ENCODE measurements at places on chromosomes 16 and 17. TPM values are rescaled to one million over a fixed set of nuclear protein-coding genes. Genes with fewer than 3 reads are reported as not detected.
A peak's percentile ranks its signal among the peaks of the same experiment; 100 is the strongest.

The WRAP53 gene
- 6.6 TPM for total RNA-seq

The EFCAB5 gene
- total RNA-seq: not detected

The ITGAD gene
- total RNA-seq: not detected

The TSNAXIP1 gene
- 0.72 TPM for total RNA-seq

The TBC1D3K gene
- not detected for total RNA-seq

The DNAI2 gene
- total RNA-seq: not detected

The UMOD gene
- total RNA-seq: not detected

The ADPRM gene
- 12.2 TPM for total RNA-seq

The BICDL2 gene
- total RNA-seq: 0.18 TPM

The MYH13 gene
- total RNA-seq: not detected

The ASIC2 gene
- total RNA-seq: under 0.01 TPM

The ZNF598 gene
- 4.4 TPM for total RNA-seq

The KRT25 gene
- total RNA-seq: not detected

The DUSP3 gene
- 40.9 TPM for total RNA-seq

DNA sequence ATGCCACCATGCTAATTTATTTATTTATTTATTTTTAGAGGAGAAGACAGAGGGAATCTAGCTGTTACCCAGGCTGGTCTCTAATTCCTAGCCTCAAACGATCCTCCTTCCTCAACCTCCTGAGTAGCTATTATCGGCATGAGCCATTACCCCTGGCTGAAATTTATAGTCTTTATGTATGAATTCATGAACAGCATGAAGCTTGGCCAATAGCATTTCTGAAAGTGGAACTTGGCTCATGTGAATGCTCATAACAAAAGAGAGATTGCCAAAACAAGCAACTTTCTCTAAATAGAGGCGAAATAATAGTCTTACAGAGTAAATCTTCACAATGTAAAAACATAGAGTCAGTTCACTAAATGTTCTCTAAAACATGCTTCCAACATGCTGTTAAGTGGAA, 30.1 kb upstream of the SMURF2 start:
- peak; percentile 39 for DNase-seq

DNA sequence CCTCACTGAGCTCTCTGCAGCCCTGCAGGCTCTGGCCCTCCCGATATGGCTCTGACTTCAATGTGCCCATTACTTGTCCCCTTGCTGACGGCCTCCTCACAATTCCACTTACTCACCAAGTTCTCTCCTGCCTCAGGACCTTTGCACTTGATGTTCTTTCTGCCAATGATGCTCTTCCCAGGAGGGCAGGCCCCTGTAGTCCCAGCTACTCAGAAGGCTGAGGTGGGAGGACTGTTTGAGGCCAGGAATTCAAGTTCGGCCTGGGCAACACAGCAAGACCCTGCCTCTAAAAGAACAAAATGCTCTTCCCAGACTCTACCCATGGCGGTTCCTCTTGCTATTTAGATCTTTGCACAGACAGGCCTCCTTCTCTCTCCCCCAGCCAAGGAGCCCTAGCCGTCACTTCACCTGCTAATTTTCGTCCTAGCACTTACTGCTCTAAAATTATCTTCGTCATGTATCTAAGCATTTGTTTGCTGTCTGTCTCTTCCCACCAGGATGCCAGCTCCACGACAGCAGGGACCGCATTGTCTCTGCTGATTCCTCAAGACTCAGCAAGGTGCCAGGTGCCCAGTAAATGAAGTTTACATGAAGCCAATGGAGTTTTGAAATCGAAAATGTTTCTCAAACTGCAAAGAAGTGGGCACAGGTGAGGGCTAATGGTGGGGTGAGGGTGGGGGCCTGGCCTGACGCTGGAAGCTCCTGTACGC, 626 bp upstream of the RAI1 start:
- no peak for DNase-seq

DNA sequence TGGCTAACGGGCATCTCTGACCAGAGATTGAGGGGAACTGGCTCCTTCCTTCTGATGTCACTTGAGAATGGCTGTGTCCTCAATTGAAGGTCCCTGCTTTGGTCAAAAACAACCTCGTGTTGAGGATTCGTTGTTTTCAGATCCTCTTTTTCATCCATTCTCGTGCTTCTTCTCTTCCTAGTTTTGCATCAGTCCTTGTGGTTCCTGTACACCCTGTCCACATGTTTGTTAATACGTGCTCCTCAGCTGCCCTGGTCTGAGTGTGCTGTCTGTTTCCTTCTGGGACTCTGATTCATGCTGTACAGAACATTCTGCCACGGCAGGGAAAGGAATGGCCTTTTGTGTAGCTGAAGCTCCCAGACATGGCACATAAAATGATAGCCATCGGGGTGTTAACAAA, 863.2 kb upstream of the GOT2 start:
- DNase-seq: peak; percentile 2

- DNase-seq: no peak
These were observed 39.3 kb downstream of the PITPNM3 start for GRCh38 chr17:6517062-6517461.

DNA sequence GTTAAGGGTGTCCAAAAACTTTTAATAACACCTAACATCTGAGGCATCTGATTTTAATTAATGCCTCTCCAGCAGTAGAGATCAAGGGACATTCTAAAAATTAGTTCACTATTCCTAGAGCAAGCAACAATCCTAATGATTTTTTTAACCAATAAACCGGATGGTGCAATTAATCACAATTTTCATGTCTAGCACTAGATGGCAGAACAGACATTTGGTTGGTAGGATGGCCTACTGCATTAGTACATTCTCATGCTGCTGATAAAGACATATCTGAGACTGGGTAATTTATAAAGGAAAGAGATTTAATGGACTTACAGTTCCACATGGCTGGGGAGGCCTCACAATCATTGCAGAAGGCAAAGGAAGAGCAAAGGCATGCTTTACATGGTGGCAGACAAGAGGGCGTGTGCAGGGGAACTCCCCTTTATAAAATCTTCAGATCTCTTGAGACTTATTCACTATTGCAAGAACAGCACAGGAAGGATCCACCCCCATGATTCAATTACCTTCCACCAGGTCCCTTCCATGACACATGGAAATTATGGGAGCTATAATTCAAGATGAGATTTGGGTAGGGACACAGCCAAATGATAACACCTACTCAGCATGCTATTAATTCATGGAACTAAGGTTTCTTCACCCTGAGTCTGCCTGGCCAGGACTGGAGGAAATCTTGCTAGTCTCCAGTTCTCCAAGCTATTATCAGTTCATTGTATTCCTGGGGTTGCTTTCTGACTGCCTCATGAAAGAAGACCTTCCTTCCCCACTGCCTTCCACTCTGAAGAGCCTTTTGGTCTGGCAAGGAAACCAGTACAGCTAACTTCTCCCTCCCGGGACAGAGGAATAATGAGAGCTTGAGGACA, 24.8 kb downstream of the HS3ST3A1 start:
- no peak for DNase-seq

DNA sequence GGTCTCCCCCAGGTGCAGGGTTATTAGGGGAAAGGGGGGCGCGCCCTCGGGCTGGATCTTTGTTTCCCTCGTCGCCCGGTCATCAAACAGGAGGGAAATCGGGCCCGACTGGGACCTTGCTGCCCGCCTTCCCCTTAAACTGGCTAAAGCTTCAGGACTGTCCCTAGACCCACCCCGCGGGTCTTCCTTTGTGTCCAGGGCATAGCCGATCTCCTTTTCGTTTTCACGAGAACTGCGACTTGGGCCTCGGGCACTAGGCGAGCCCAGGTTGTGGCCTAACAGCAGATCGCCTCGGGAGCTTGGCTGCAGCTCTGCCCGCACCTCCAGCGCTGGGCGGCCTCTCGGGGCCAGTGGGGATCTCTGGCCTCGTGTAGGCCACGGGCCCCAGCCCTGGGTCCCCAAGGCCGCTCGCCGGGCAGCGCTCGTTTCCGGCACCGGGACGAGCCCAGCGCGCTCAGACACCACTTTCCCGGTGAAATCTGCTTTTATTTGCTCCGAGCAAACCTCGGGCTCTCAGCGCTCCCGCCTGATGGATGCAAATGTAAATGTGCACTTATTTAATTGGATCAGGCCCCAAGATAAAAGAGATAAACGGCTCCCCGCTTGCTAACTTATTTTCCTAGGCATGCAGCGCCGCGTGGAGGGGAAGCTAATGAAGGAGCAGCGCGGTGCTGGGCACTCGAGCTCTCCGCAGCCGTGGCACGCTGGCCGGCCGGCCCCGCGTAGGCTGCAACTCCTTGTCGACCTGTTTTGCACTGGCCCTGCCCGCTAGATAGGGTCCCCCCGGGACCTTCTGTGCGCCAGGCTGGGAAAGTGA, 7.8 kb downstream of the IRX5 start:
- no peak for DNase-seq

- DNase-seq: no peak
These were observed 11.4 kb upstream of the MC1R start for GRCh38 chr16:89907055-89907814.

- DNase-seq: no peak
These were observed 60.7 kb downstream of the OR1D5 start for GRCh38 chr17:3002538-3003295.

All from IMR-90 (cell line).